Stomach (tissue), 19 donors: ENCODE measurements at places on chromosomes 3 and 15.

GRCh38 chr3:166900866-166901577, 479.1 kb downstream of the ZBBX start:
- H3K27ac ChIP-seq: no peak overlapping the region
- H3K27me3 ChIP-seq: no peaks in the 10 kb centered on the region
- H3K4me1 ChIP-seq: no peaks in the 10 kb centered on the region
- H3K4me3 ChIP-seq: no peak overlapping the region
- peak; percentile 2 for DNase-seq

DNA sequence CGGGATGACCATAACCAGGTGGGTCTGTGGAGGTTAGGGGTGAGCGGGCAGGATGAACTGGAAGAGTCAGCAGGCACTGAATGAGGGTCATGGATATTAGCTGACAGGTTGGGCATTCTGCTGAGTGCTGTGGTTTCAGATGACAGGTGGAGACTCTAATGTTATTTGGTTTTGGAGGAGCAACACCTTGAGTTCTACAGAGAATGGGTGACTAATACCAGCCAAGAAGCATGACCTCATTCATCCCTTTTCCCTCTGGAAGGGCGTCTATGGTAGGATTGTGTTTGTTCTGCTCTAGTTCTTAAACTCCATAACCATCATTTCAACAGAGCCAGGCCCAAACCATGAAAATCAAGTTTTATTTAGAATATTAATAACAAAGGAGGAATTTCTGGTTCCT, 550.7 kb upstream of the LMCD1 start:
- no peak for DNase-seq
- H3K4me1 ChIP-seq: no peaks in the 10 kb centered on the region
- H3K36me3 ChIP-seq: no peaks in the 10 kb centered on the region
- H3K27me3 ChIP-seq: no peaks in the 10 kb centered on the region

DNA sequence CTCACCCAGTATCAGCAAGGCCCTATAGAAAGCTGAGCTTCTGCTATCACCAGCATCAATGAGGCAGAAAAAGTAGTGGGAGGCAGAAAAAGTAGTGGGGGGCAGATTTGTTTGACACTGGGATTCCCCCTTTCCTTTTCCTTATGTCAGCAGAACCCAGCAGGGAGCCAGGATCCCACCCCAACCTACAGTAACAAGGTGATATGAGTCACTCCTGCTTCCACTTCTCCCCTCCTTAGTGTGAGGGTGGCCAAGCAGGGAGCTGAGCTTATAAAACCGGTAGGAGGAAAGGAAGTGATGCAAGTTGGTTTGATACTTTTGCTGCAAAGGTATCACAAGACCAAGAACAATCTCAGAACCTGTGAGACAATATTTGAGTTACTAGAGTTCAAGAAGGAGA, 128.7 kb downstream of the SCAPER start:
- H3K4me1 ChIP-seq: peaks cover 4% of the 10 kb centered on the region
- H3K36me3 ChIP-seq: peaks cover 16% of the 10 kb centered on the region
- no peak overlapping the region for H3K27ac ChIP-seq
- DNase-seq: no peak
- no peaks in the 10 kb centered on the region for H3K27me3 ChIP-seq

DNA sequence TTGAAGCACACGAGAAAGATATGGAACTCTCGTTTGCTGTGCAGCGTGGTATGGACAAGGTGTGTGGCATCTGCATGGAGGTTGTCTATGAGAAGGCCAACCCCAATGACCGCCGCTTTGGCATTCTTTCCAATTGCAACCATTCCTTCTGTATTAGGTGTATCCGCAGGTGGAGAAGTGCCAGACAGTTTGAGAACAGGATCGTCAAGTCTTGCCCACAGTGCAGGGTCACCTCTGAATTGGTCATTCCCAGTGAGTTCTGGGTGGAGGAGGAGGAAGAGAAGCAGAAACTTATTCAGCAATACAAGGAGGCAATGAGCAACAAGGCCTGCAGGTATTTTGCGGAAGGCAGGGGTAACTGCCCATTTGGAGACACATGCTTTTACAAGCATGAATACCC, 1.2 kb downstream of the MKRN3 start:
- H3K27ac ChIP-seq: no peak overlapping the region
- no peaks in the 10 kb centered on the region for H3K27me3 ChIP-seq
- H3K4me3 ChIP-seq: no peak overlapping the region
- H3K36me3 ChIP-seq: no peaks in the 10 kb centered on the region

DNA sequence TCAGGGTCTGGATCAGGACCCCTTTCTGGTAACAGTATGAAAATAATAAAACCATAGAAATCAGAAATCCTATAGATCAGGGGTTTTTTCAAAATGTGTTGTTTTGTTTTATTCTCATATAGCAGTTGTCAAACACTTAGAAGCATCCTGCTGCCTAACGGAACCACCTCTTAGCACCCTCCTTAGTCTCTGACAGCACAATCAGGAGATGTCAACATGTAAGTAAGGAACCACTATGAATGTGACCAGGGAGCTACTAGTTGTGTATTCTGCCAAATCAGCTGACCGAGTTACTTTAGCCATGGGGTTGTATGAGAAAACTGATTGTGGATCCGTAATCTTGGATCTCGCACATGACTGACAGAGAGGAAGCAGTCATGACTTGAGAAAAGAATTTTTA, 22.2 kb downstream of the CCDC39 start:
- H3K27me3 ChIP-seq: no peaks in the 10 kb centered on the region
- H3K4me1 ChIP-seq: no peaks in the 10 kb centered on the region
- no peak overlapping the region for H3K4me3 ChIP-seq
- H3K27ac ChIP-seq: no peak overlapping the region

GRCh38 chr3:71247958-71248335, 335.6 kb downstream of the FOXP1 start:
- peak overlapping the region; percentile 54 for H3K27ac ChIP-seq
- H3K4me1 ChIP-seq: peaks cover 22% of the 10 kb centered on the region
- no peak for DNase-seq
- H3K4me3 ChIP-seq: no peak overlapping the region
- H3K36me3 ChIP-seq: no peaks in the 10 kb centered on the region
